ENCODE measurements at places on chromosomes 2 and 18. TPM values are rescaled to one million over a fixed set of nuclear protein-coding genes. Genes with fewer than 3 reads are reported as not detected.

Gene REG1A
- total RNA-seq = not detected

Gene PSTPIP2
- 7.1 TPM for total RNA-seq

Gene ERFE
- total RNA-seq = 2.6 TPM

Gene TEX44
- not detected for total RNA-seq

Gene RUFY4
- total RNA-seq = not detected

DNA sequence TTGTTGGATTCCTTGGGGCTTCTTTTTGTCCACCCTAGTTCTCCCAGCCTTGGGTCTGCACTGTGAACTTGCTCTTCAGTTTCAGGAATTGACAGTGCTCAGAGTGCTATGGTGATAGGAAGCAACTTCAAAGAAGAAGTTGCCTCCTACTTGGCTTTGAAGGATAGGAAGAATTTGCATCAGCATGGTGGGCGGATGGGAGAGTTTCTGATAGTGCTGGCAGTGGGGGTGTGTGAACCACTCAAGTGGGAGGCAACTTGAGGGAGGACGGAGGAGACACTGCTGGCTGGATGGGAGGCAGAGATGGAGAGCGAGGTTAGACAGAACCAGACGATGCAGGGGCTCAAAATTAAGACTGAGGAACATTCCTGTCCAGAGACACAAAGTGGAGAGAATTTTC is 164.4 kb upstream of the SKOR2 start:
- DNase-seq = no peak
- H3K27me3 ChIP-seq = peaks cover 90% of the 10 kb centered on the region
- no peak overlapping the region for H3K4me3 ChIP-seq

GRCh38 chr2:204019572-204020501 is 83.3 kb downstream of the ICOS start:
- no peak overlapping the region for H3K27ac ChIP-seq
- H3K4me3 ChIP-seq = no peak overlapping the region
- H3K27me3 ChIP-seq = no peaks in the 10 kb centered on the region
- no peak for DNase-seq
- peaks cover 14% of the 10 kb centered on the region for H3K4me1 ChIP-seq
- H3K36me3 ChIP-seq = no peaks in the 10 kb centered on the region

DNA sequence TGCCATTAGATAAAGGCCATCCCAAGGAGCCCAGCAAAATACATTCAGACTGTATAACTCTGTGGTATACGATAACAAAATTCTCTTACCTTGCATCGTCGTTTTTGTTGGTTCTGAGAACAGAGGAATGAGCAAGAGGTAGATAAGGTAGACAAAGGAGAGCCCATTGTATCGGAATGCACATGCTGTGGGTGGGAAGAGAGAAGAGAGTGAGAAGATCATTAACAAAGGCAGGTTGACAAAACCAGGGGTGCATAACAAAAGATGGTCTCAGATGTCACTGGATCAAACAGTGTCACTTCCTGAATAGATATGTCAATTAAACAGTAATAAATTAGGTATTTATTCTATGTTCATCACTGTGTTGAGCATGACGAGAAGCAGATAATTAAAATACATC is 83.3 kb downstream of the PIEZO2 start:
- DNase-seq = no peak
- H3K4me1 ChIP-seq = peaks cover 20% of the 10 kb centered on the region
- H3K27ac ChIP-seq = no peak overlapping the region
- peaks cover 17% of the 10 kb centered on the region for H3K36me3 ChIP-seq
- H3K4me3 ChIP-seq = no peak overlapping the region

DNA sequence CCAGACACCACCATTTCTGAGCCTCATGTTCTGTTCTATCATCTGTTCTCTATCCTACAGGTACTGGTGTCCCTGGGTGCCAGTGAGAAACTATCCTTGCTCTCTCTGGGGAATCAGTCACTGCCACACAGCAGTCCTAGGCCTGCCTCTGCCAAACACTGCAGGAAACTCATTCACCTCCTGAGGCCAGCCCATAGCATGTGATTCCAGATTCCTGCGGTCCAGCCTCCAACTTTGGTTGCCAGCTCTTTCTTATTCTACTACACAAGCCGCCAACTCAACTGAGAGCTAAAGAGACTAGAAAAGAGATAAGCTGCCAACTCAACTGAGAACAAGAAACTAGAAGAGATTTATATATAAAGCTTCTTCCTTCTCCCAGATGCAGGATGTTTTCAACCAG is 8.8 kb upstream of the TTLL4 start:
- H3K4me3 ChIP-seq = no peak overlapping the region
- peaks cover 5% of the 10 kb centered on the region for H3K36me3 ChIP-seq
- DNase-seq = no peak
- H3K4me1 ChIP-seq = no peaks in the 10 kb centered on the region
- H3K27me3 ChIP-seq = no peaks in the 10 kb centered on the region

DNA sequence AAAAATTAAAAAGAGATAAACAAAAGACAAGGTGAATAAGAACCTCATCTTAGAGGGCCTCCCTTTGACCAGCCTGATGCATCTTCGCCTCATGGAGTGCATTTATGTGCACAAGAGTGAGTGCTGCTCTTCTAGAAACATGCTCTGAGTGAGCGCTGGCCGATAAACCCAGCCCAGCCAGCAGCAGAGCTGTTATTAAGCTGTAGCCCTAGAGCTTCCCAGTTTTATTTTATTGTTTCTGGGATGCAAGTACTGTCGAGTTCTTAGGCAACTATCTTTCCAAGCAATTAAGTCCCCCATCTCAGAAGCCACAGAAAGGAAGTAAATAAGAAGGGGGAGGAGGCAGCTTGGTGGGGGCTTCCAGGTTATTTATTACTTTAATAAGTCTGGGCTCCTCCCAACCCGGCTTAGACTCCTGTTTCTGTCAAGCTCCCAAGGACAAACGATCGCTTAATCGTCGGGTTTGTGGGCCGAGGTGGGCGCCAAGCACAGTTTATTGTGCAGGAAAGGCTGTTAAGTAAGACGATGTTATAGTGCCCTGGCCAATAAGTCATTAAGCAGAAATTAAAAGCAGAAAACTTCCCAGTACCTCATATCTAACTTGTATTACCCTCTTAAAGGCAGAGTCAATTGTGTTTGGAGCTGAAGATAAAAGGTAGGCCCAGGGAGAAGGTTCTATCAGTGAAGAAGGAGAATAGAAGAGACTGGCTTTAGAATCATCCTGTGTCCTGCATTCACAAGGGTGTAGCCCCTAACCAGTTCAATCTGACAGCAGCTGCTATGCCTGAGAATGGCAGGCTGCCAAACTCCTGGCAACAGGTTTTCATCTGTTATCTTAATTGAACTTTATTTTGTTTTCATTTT is 176.3 kb downstream of the PIK3C3 start:
- no peak overlapping the region for H3K27ac ChIP-seq
- DNase-seq = no peak
- H3K4me3 ChIP-seq = no peak overlapping the region
- H3K27me3 ChIP-seq = no peaks in the 10 kb centered on the region

DNA sequence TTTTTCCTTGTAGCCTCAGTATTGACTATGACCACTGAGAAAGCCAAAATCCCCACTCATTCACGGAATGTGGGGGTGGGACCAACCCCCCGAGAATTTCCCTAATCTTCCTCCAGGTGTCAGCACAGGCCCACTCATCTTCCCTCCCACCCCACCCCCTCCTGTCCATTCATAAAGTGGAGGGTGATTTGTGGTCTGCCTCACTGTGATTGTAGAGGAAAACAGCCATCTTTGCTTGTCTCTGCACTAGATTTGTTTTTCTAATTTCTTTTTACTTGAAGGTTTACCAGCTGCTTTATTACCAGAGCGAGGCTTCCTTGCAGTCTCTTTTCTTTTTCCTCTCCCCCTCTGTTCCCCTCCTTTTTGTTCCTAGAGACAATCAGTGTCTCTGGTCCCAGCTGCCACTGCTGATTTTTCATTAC is 171.8 kb downstream of the ICOS start:
- no peaks in the 10 kb centered on the region for H3K36me3 ChIP-seq
- H3K27me3 ChIP-seq = no peaks in the 10 kb centered on the region
- peak; percentile 36 for DNase-seq
- peak overlapping the region; percentile 50 for H3K4me3 ChIP-seq
- peaks cover 45% of the 10 kb centered on the region for H3K4me1 ChIP-seq
- peak overlapping the region; percentile 96 for H3K27ac ChIP-seq

DNA sequence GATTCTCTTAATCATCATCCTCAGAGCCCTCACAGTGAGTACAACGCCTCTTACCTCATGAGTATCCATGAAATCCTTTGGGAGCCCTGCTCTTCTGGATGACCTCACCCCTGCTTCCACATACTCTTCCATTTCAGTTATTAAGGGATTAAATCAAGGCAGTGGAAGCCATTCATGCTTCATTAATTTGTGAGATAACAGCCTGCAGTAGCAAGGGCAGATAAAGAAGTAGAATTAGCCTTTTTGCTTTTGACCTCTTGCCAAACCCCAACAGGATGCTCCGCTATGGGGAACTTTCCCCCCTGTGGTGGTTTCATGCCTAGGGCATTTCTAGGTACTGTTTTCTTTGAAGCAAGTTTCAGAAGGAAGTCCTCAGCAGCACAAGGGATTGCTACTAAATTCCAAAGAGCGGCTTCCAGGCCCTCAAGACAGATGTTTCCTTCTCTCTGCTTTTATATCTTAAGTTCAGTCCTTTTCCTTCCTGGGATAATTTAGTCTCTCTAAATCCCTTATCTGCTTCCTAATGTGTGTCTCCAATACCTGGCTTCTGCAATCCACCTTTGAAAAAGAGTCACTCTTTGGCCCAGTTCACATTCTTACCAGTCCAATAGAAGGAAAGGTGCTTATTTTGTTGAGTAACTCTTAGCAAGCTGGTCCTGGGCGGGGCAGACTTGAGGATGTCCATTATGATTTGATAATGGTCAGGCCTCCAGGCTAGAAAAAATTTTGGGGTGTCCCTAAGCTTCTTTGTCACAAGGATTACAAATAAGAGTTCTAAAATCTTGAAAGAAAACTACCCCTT is 76.9 kb downstream of the MYO1B start:
- peaks cover 17% of the 10 kb centered on the region for H3K36me3 ChIP-seq
- peak overlapping the region; percentile 2 for H3K4me3 ChIP-seq
- no peak for DNase-seq
- H3K27me3 ChIP-seq = no peaks in the 10 kb centered on the region
- peak overlapping the region; percentile 46 for H3K27ac ChIP-seq

- H3K4me1 ChIP-seq = peaks cover 23% of the 10 kb centered on the region
- no peak for DNase-seq
- no peak overlapping the region for H3K4me3 ChIP-seq
These were observed 4.3 kb downstream of the VAPA start for GRCh38 chr18:9918016-9918680.

DNA sequence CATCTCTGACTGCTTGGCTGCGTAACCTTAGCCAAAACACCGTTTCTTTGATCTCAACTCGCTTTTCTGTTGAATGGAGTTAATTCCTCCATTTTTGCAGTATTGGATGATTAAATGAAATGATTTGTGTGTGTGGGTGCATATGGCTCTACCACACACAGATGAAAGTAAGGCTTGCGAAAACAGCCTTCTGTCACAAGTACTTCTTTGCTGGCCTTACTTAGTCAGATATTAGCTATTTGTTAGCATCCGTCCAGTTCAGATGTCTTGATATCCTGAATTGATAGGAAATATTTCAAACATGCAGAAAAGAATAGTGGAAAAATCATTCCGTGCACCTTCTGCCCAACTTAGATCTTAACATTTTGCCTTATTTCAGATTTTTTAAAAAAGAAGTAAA is 21.8 kb downstream of the NCOA1 start:
- H3K27ac ChIP-seq = no peak overlapping the region
- no peaks in the 10 kb centered on the region for H3K36me3 ChIP-seq
- H3K4me1 ChIP-seq = peaks cover 9% of the 10 kb centered on the region
- no peak for DNase-seq

GRCh38 chr18:61379827-61380226 is 46.6 kb downstream of the CDH20 start:
- no peaks in the 10 kb centered on the region for H3K27me3 ChIP-seq
- no peak for DNase-seq
- no peaks in the 10 kb centered on the region for H3K4me1 ChIP-seq
- H3K27ac ChIP-seq = no peak overlapping the region
- H3K36me3 ChIP-seq = no peaks in the 10 kb centered on the region

DNA sequence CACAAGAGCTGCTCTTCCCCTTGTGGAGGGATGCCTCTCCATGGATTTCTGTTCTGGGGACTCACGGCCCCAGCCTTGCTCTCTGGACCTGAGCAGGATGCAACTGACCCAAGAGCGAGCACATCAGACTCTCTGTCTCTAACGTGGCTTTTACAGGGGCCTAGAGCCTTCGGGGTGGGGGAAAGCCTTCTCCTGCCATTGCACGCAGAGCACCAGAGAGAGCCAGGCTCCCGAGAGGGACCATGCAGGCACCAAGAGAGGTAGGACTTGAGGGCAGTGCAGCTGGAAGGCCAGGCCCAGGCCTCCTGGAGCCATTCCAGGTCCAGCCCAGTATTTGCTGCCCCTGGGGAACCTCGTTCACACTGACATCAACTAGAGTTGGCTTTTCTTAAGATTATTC is 475.6 kb upstream of the MYT1L start:
- no peaks in the 10 kb centered on the region for H3K27me3 ChIP-seq
- DNase-seq = no peak
- no peak overlapping the region for H3K27ac ChIP-seq
- no peak overlapping the region for H3K4me3 ChIP-seq

DNA sequence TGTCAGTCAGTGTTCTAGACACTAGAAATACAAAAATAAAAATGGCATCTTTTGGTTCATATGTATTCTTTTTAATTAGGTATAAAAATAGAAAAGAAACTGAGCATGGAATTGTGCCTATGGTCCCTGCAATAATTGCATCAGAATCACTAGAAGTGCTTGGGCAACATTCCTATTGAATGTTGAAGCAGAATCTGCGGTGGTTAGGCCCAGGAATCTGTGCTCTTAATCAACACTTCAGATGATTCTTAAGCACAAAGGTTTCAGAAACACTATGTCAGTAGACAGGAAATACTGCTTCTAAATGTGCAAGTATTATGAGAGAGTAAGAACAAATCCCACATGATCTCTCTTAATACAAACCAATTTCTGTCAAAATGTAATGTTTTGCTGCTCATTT is 20.3 kb upstream of the RBBP8 start:
- H3K27me3 ChIP-seq = no peaks in the 10 kb centered on the region
- no peak overlapping the region for H3K27ac ChIP-seq
- no peak for DNase-seq
- no peak overlapping the region for H3K4me3 ChIP-seq

GRCh38 chr2:30273574-30273929 is 42.2 kb downstream of the LBH start:
- H3K36me3 ChIP-seq = no peaks in the 10 kb centered on the region
- H3K27ac ChIP-seq = no peak overlapping the region
- no peaks in the 10 kb centered on the region for H3K27me3 ChIP-seq
- no peaks in the 10 kb centered on the region for H3K4me1 ChIP-seq
- no peak overlapping the region for H3K4me3 ChIP-seq

- H3K4me1 ChIP-seq = peaks cover 21% of the 10 kb centered on the region
- no peak overlapping the region for H3K27ac ChIP-seq
- H3K27me3 ChIP-seq = peaks cover 9% of the 10 kb centered on the region
- no peaks in the 10 kb centered on the region for H3K36me3 ChIP-seq
- DNase-seq = no peak
- H3K4me3 ChIP-seq = no peak overlapping the region
These were observed 2.8 kb downstream of the FOSL2 start for GRCh38 chr2:28395334-28396061.

All from neural crest cell (in vitro differentiated cells).